Occipital lobe (tissue), 3 donors: ENCODE measurements at places on chromosomes 7 and 10. TPM values are rescaled to one million over a fixed set of nuclear protein-coding genes. Genes with fewer than 3 reads are reported as not detected.

MYOF gene
- 3.6 TPM for total RNA-seq

ASZ1 gene
- total RNA-seq: not detected

CPA2 gene
- not detected for total RNA-seq

ZSCAN21 gene
- total RNA-seq: 14.7 TPM

GIMAP6 gene
- total RNA-seq: 5.5 TPM

ERVW-1 gene
- total RNA-seq: not detected

GJC3 gene
- total RNA-seq: 0.47 TPM

AKR1C3 gene
- total RNA-seq: 8.0 TPM

CUX1 gene
- 23.2 TPM for total RNA-seq

LEP gene
- total RNA-seq: not detected

ATRNL1 gene
- total RNA-seq: 856 TPM

CFAP69 gene
- 6.2 TPM for total RNA-seq

OR2A5 gene
- not detected for total RNA-seq

SPDYE5 gene
- total RNA-seq: not detected

AMPH gene
- total RNA-seq: 17.0 TPM

ACHE gene
- total RNA-seq: 16.1 TPM

CRTAC1 gene
- total RNA-seq: 11.2 TPM

CCDC172 gene
- total RNA-seq: not detected

KLF14 gene
- not detected for total RNA-seq

ELMO1 gene
- 78.9 TPM for total RNA-seq

ANKRD30A gene
- not detected for total RNA-seq

ITGB1 gene
- 102 TPM for total RNA-seq

WNT8B gene
- not detected for total RNA-seq

GIMAP2 gene
- 4.4 TPM for total RNA-seq

TMEM270 gene
- total RNA-seq: not detected

CPXM2 gene
- total RNA-seq: 0.16 TPM

TMEM178B gene
- 50.7 TPM for total RNA-seq

CLEC5A gene
- not detected for total RNA-seq

ZNF467 gene
- total RNA-seq: 1.2 TPM

CNPY1 gene
- 0.16 TPM for total RNA-seq

CFAP43 gene
- 16.7 TPM for total RNA-seq

SLC39A12 gene
- 2.2 TPM for total RNA-seq

PTPRE gene
- 19.8 TPM for total RNA-seq

CYP3A5 gene
- total RNA-seq: 1.6 TPM

NME8 gene
- total RNA-seq: not detected

LRRC18 gene
- not detected for total RNA-seq

ASAH2B gene
- total RNA-seq: 9.8 TPM

URGCP gene
- 34.9 TPM for total RNA-seq

GPR37 gene
- total RNA-seq: 24.3 TPM

PLPP4 gene
- 20.4 TPM for total RNA-seq

RAMP3 gene
- 4.7 TPM for total RNA-seq
